ENCODE measurements at places on chromosomes 7 and 10.

DNA sequence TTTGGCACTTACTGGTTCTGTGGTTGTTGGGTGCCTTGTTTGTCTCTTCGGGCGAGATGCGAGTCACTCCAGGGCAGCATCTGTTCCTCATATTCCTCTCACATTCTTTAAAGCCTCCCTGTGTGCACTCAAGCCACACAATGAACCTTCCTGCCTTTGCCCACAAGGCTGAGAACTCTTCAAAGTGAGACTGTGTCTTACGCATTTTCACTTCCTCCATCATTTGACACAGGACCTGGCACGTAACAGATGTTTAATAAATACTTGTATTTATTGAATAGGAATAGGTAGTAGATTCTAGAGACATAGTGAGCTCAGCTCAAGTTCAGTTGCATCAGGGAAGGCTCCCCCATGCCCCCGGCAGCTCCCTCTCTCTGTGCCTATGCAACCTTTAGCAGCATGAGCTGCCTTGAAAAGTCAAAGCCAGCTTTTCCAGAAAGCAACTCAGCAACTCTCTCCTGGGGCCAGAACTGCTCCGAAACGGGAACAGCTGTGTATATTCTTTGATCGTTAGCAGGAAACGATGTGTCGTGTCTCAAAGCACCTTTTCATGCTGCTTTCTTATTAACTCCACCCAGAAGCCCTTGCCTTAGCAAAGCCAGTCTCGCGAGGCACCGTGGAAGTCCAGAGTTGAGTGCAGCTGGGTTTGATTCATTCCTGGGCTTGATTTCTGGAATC is 97.5 kb downstream of the PFKFB3 start:
- no peak for DNase-seq

- no peak for DNase-seq
Measured at GRCh38 chr7:131948434-131949053, 392.1 kb upstream of the PODXL start.

- DNase-seq = no peak
Measured at GRCh38 chr7:116783666-116784318, 78.6 kb upstream of the CAPZA2 start.

- no peak for DNase-seq
Measured at GRCh38 chr7:149552799-149553198, 55.2 kb upstream of the ZNF746 start.

DNA sequence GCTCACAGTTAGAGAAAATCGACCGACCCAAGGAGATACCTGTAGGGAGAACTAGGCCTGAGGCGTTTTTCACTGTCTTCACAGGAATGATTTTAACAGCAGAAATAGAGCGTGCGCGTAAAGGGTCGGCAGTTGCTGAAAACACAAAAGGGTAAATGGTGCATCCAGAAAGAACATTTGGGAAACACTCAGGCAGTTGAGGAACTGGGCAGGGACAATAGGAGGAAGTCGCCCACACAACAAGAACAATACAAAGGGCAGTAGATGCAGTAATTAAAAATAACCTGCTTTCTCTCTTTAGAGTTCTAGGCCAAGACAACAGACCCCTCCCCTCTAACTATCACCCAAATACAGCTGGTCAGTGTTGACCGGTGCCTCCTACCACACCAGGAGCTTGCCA is 126.6 kb downstream of the SORBS1 start:
- no peak for DNase-seq

DNA sequence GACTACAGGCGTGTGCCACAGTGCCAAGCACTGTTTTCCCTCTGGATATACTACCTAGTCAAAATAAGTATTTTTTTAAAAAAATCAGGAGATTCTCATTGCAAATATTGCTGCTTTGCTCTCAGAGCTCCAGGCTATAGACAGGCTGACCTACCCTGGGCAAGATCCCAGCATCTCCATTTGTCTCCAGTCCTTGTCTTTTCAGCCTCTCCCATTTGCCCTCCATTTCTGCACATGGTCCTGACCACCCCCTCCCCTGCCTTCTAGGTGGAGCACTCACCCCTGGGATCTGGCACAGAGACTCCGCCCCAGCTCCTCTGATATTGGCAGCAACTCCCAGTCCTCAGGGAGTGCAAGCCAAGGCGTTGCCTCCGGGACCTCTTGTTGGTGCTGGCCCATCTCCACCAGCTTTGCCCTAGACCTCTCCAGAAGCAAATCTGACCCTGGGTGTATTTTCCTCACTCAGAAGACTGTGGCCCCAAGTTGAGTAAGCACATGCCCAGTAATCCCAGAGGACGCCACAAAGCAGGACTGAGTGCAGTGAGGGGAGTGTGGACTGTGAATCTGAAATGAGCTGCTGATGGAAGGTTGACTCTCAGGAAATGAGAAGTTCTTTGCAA is 120.6 kb downstream of the MTPAP start:
- no peak for DNase-seq

GRCh38 chr10:24603333-24603732 is 120.4 kb downstream of the ARHGAP21 start:
- no peak for DNase-seq

- DNase-seq = no peak
Measured at GRCh38 chr10:13571541-13571940, 15.2 kb upstream of the PRPF18 start.

DNA sequence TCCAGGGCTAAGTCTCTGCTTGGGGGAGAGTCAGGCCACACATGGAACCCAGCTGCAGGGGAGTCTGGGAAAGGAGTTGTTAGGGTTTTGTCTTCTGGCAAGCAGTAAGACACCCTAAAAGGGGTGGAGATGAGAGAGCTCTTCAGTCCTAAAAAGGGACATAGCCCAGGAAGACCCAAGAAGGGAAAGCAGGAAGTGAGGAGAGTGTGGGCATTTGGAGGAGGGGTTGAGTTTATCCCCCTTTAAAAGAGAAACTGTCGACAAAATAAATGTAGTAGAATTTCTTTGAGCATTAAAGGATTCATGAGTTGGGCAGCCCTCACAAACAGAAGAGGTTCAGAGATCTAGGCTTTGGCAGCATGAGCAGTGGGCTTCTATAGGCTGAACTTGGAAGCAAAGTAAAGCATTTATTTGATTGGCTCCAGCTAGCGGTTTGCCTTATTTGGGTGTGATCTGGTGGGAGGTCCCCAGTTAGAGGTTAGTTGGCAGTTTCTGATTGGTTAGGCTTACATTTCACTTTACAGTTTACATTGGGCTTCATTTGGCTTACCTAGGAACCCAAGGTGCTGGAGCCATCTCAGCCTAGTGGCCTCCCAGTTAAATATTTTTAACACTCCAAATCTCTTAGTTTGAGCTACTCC is 246.7 kb downstream of the CAMK1D start:
- no peak for DNase-seq

DNA sequence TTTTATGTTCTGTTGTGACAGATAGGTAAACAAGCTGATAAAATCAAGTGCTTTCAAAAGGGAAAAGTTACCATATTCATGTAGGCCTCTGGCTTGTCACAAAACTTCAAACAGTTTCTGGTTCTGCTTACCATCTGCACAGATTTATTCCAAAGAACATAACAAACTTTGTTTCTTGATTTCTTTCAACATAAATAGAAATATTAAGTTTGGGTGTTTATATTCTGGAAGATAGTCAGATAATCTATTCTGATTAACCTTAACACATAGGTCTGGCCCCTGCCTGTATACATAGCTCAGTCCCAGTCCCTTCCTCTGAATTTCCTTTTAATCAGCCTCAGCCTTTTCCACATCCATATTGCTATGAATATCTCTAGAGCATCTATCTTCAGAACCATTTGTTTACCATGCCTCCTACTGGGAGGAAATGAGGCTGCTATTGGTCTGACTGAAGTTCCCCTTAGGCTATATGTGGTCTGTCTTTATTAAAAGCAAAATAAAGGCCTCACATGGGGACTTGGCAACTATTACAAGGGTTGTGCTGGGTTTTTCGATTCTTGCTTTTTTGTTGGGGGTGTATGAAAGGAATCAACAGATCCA is 319.0 kb downstream of the HPSE2 start:
- DNase-seq = no peak

- no peak for DNase-seq
Measured at GRCh38 chr7:97004247-97005182, 838 bp upstream of the DLX6 start.

DNA sequence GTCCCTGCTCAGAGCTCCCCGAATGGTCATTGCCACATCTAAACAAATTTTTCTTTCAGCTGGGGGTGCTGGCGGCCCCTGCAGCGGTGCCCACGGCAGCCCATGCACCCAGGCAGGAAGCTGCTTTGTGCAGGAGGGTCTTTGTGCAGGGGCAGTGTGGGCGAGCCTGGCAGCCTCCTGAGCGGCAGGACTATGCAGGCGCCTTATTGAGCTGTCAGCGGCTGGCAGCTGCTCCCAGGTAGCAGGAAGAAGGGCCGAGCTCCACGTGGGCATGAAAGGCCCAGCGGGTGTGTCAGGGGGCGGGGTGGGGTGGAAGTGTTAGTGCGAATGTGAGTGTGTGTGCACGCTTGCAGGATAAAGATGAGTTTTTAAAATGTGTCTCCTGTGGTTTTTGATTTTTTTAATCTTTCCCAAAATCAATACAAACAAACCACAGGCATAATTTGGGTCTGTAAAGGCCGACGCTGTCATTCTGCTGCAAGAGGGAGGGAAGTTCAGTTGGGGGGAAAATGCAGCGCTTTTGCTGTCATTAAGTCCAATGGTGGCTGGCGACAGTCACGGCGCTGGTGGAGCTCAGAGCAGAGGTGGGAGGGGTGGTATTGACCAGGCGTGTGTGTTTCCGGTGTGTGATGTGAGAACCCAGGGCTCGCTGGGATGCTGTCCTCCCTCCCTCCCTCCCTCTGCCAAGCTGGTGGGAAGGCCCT is 83.9 kb downstream of the LHPP start:
- DNase-seq = no peak

- DNase-seq = no peak
Measured at GRCh38 chr10:75071756-75072155, 39.7 kb upstream of the SAMD8 start.

- no peak for DNase-seq
Measured at GRCh38 chr10:117900280-117900679, 146.5 kb downstream of the RAB11FIP2 start.

GRCh38 chr7:36037121-36037662 is 115.9 kb upstream of the EEPD1 start:
- no peak for DNase-seq

GRCh38 chr7:75690121-75690523 is 48.6 kb downstream of the HIP1 start:
- no peak for DNase-seq

GRCh38 chr7:98038321-98038720 is 48.3 kb upstream of the OCM2 start:
- DNase-seq = no peak

- no peak for DNase-seq
Measured at GRCh38 chr7:93146472-93147141, 1.6 kb downstream of the SAMD9L start.

DNA sequence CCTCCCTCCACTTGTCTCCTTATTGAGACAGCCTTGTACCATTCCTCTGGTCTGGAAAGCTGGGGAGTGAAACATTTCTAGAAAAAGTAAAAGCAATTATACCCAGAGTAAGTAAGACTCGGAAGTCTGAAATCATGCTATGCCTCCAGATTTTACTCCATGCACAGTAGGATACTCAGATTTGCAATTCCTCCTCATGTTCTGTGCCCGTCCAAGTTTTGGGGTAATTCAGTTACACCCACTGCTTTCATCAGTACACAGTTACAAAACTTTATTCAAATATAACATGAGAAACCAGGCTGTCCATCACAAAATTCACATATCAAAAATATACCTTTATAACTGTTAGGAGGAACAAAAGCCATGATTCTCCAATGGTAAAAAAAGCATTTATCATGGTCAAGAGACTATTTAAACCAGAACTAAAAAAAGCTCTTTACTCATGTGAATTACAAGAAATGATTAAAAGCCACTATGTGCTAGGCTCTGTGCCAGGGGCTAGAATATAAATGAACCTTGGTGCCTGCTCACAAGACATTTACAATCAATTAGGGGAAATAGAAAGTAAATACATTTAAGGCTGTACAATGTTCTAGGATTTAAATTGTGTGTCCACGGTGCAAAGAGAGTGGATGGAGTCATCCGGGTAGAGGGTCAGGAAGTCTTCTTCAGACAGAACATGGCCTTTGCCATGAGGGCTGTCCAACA is 320.2 kb downstream of the ELMO1 start:
- DNase-seq = no peak

DNA sequence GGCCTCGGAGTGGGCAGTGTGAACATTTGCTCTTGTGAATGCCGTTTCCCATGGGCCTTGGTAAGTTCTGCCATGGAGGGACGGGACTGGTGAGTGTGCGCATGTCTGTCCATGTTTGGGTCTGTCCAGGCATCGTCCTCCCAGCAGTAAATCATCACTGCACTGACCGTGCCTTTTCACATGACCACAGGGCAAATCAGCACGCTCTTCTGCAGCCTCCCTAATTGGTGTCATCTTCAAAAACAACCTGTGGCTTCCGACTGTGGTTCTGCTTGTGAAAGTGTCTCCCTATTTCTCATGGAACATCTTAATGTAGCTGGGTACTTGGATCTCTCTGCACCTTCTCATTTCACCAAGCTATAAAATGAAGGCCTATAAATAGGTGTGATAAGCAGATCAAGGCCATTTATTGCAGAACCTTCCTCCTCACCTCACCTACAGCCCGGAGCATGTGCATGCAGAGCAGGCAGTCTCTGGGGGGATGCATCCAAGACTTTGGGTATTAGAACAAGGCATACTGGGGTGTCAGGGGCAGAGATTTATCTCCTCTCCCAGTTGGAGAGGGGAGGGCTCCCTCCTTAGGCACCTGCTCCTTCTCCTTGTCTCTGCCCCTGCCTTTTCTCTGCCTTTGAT is 77.4 kb downstream of the RBM20 start:
- no peak for DNase-seq

DNA sequence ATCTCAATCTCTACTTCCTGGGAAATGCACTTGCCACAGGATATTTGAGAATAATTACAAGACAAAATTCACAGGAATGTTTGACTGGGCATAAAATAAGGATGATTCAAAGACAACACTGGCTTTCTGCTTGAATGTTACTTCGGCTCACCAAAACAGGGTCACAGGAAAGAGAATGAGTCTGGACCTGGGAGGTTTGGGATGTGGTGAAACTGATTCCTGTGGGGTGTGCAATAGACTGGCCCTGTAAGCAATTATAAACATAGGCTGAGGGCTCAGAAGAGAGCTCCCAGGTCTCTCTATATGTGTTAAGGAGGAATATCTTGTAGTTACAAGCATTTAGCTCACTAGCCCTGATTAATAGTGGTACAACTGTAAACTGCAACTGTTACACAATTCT is 613.9 kb upstream of the CELF2 start:
- no peak for DNase-seq

GRCh38 chr7:20298486-20298901 is 32.2 kb upstream of the ITGB8 start:
- DNase-seq = no peak

DNA sequence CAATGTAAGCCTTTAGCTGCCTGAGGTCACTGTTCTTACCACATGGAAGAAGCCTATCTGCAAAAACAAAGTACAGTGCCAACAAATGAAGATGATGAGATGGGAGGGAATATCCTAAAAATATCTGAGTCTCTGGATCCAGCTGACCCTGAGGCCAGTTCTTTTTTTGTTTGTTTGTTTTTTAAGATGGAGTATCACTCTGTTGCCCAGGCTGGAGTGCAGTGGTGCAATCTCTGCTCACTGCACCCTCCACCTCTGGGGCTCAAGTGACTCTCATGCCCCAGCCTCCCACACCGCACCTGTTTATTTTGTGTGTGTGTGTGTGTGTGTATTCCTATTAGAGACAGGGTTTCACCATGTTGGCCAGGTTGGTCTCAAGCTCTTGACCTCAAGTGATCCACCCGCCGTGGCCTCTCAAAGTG is 44.9 kb downstream of the HYCC1 start:
- no peak for DNase-seq

- no peak for DNase-seq
Measured at GRCh38 chr10:30509508-30509907, 75.5 kb downstream of the MAP3K8 start.

- no peak for DNase-seq
Measured at GRCh38 chr7:34330308-34330707, 327.7 kb upstream of the NPSR1 start.

Measured in stimulated activated CD8-positive, alpha-beta memory T cell treated with anti-CD3 and anti-CD28 coated beads, Interleukin-15, amount 100 ng/mL, for 24 hours (primary cell).